Heart left ventricle (tissue), 16 donors: ENCODE measurements at places on chromosomes 6 and 20.

- no peak for DNase-seq
These were observed 533 bp downstream of the CFB start for GRCh38 chr6:31946370-31946885.

GRCh38 chr20:25270829-25271251 lies 23.0 kb downstream of the PYGB start:
- peak; percentile 5 for DNase-seq

GRCh38 chr6:32195652-32195901 lies 3.1 kb upstream of the GPSM3 start:
- peak; percentile 100 for DNase-seq

GRCh38 chr20:13904766-13905165 lies 85.6 kb downstream of the SEL1L2 start:
- DNase-seq: no peak

DNA sequence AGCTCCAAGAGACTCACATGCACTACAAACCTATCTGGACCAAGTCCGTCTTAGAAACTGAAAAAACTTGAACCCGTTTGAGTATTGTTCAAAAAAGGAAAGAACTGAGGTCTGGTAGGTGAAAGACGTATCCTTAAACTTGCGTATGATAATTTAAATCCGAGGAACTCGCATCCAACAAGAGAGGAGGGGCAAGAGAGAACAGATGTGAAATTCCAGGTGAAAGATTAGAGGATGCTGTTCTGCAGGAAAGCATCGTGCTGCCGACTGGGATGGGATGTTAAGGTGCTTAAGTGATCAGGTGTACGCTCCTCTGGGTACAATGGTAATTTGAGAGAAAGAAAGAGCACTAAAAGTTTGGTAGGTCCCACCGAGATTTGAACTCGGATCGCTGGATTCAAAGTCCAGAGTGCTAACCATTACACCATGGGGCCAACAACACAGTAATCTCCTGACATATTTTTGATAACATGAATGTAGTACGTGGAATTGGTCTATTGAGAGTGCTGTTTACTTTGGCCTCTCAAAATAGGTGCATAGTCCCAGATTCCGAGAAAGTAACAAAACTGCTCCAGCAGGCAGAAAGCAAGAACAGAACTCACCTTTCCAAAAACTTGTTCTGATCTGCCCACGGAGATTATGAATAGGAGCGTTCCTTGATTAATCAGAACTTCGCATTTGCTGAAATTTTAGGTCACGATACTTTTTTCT lies 53.5 kb upstream of the BTN3A2 start:
- no peak for DNase-seq

DNA sequence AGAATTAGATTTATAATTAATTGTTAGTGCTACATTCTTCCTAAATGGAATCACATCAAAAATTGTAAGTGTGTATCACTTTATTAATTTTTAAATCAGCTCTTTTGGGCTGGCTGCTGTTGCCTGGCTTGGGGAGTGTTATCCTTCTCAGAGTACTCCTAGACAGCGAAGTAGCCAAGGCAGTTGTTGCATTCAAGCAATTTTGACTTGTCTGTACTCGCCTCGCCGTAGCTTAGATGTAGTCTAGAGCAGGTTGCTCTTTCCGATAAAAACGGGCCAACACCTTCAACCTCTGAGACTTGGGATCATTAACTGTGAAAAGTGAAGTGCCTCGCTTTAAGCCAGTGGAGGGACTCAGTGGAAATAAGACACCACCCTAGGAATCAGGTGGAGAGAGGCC lies 151.3 kb downstream of the FARS2 start:
- no peak for DNase-seq

DNA sequence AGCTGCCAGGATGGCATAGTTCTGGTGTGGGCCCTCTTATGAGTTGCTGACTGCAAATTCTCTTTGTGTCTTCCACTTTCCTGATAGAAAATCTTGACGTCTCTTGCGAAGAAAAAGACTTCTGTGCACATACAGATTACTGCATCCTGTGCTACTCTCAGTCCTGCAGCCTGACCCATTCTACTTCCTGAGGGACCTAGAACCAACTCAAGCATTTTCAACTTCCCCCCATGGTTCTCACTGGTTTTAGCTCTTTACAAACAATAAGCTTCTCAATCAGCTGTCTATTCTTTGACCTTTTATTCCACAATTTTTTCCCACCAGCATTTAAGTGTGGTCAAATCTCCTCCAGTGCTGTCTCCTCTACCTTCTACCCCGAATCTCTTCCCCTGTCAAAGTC lies 13.4 kb upstream of the KLHL32 start:
- no peak for DNase-seq

- no peak for DNase-seq
These were observed 10.8 kb downstream of the HLA-DQB2 start for GRCh38 chr6:32752580-32752979.

- DNase-seq: no peak
These were observed 112.1 kb downstream of the BCAS1 start for GRCh38 chr20:53958260-53958659.

GRCh38 chr6:75130784-75131183 lies 75.1 kb downstream of the COL12A1 start:
- no peak for DNase-seq

DNA sequence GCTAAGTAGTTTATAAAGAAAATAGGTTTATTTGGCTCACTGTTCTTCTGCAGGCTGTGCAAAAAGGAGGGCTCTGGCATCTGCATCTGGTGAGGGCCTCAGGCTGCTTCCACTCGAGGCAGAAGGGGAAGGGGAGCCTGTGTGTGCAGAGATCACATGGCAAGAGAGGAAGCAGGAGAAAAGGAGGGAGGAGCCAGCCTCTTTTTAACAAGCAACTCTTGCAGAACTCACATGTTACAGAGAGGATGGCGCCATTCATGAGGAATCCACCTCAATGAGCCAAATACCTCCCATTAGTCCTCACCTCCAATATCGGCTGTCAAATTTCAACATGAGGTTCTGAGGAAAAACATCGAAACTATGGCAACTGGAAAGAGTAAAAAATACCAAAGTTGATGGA lies 666.6 kb upstream of the SLC35B3 start:
- DNase-seq: no peak

- DNase-seq: no peak
These were observed 2.9 kb downstream of the PKIG start for GRCh38 chr20:44585057-44585963.

DNA sequence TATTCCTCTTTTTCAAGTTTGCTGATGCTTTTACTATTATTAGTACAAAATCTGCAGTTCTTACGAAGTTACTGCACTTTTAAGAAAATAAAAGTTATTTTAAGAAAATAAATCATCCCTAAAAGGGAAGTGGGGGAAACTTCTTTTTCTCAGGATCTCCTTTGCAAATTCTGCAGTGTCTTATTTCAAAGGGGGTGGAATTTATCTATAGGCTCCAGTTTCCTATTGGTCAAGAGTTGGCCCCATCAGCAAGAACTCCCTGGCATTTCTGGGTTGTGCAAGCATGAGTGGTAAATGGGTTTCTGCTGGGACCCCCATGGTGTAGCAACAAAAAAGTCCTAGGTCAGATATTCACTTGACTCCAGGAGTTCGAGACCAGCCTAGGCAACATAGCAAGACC lies 136.3 kb upstream of the PRDM1 start:
- no peak for DNase-seq

- DNase-seq: no peak
These were observed 349.9 kb downstream of the THBS2 start for GRCh38 chr6:168903613-168904345.

DNA sequence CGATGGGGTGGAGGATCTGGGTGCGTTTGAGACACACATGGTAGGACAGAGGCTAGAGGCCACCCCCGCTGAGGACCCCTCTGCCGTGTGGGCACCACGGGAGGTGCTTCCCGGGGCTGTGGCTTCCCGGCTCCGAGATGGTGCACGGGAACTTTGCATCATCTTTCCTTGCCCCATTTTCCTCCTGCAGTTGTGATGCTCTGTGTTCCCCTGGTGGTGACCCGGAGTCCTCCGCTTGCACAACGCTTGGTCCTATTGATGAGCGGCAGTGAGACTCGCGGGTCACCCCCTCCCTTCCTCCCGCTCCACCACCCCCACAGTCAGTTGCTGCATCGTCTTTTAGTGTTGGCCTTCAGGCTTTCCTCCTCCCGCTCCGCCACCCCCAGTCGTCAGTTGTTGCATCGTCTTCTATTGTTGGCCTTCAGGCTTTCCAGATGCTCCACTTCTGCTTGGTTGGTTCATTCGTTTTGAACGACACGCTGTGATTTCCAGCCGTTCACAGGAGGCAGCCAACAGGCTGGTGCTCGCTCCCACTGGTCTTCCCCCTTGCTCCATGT lies 37.3 kb downstream of the PYGB start:
- DNase-seq: peak; percentile 12

- DNase-seq: no peak
These were observed 222.1 kb upstream of the UFL1 start for GRCh38 chr6:96299525-96299924.

- no peak for DNase-seq
These were observed 1.1 kb upstream of the TRAM2 start for GRCh38 chr6:52577778-52578463.

GRCh38 chr6:56714273-56714672 lies 71.6 kb upstream of the DST start:
- DNase-seq: no peak

GRCh38 chr6:27374824-27375612 lies 13.5 kb upstream of the ZNF391 start:
- peak; percentile 86 for DNase-seq

DNA sequence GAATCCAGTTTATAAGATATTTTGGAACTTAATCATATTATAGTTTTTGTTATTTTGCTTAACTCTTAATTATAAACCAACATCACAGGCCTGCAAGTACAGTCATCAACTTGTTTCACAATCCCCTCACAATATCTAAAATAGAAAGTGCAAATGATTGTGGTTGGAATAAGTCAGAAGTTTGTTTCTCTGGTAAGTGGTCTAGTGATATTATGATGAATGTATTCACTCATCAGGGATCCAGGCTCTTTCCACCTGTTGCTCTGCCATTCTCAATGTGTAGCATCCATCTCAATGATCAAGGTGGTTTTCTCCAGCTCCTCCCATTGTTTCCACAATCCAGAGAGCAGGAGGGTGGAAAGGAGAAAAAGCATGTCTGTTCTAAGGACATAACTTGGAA lies 54.2 kb downstream of the OPN5 start:
- DNase-seq: no peak

DNA sequence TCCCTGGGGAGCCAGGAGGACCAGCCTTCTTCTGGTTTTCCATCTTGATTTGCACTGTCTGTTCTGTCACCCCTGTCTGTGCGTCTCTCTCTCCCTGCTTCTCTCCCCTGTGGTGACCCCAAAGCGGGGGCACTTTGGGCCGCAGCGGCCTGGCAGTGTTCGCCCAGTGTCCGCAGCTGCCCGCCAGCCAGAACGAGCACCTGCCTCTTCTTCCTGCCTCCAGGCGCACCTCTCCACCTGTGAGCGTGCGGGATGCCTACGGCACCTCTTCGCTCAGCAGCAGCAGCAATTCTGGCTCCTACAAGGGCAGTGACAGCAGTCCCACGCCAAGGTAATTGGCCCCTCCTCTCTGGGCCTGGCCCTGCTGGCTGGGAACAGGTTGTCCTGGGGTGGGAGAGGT lies 30.8 kb downstream of the SNPH start:
- no peak for DNase-seq

DNA sequence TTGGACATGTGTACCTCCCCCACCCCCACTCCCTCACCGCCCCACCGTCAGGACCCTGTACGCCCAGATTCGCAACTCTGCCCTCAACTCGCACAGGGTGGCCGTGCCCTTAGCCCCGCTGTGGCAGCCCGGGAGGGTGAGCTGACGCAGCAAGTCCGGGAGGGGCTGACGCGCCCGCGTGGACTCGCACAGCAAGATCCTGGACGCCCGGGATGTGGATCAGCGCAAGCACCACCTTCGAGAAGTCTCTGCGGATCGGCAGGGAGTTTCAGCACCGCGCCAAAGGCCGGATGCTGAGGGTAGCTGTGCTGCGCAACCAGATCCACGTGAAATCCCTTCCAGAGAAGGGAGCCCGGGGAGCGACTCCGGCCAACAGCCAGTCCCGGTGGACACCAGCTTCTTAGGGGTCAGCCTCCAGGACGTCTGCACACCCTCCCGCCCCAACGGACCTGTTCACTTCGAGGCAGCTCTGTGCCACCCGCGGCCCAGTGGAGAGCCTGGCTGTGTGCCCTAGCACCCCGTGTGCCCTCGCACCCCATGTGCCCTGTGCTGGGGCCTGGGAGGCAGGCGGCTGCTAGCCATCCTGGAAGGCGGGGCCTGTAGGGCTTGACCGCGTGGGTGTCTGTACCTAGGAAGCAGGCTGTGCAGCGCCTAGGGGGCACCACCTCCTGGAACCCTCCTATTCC lies 6.7 kb upstream of the GJA10 start:
- DNase-seq: no peak

DNA sequence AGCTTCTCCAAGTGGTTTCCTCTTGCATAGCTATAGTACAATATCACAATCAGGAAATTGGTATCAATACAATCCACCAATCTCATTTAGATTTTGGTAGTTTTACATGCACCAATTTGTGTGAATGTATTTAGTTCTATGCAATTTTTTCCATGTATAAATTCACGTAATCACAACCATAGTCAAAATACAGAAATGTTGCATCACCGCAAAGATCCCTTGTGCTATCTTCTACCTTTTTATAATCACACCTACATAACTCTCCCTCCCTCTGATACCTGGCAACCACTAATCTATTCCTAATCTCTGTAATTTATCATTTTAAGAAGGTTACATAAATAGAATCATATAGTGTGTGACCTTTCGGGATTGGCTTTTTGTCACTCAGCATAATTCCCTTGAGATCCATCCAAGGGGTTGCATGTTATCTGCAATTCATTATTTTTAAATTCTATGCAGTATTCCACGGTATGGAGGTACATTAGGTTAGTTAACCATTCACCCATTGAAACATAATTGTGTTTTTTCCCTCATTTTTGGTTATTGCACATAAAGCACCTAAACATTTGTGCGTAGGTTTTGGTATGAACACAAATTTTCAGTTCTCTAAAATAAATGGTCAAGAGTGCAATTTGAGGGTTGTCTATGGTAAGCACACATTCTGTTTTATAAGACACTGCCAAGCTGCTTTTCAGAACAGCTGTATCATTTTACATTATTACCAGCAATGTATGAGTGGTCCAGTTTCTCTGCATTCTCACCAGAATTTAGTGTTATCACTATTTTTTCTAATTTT lies 95.1 kb upstream of the SLC22A23 start:
- DNase-seq: no peak

DNA sequence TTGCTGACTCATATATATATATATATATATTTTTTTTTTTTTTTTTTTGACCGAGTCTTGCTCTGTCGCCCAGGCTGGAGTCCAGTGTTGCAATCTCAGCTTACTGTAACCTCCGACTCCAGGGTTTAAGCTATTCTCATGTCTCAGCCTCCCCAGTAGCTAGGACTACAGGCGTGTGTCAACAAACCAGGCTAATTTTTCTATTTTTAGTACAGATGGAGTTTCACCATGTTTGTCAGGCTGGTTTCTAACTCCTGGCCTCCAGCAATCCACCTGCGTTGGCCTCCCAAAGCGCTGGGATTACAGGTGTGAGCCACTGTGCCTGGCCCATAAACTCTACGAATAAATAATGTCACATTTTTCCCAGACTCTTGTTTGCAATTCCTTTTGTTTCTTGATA lies 4.8 kb downstream of the LRP11 start:
- no peak for DNase-seq
